Activated CD4-positive, alpha-beta T cell treated with anti-CD3 and anti-CD28 coated beads, Interleukin-2, amount 50 U/mL, for 4 hours (primary cell): ENCODE measurements at places on chromosomes 7 and 10.

DNA sequence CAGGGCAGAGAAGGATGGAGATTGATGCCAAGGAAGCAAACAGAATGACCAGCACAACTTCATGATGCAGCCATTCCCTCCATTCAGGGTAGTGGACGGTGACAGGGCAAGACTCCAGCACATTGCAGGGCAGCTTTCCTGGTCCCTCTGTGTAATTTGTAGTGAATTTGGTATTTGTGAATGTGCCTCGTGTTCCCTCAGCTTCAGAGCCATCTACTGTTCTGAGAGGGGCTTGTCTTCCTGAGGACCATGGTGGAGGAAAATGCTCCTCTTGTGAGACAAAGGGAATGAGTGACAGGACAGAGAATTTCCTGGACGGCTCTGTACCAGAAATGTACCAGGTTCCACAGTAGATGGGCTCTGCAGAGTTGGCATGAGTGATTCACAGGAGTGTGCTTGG lies 132.1 kb downstream of the ADRA2A start:
- DNase-seq = no peak

DNA sequence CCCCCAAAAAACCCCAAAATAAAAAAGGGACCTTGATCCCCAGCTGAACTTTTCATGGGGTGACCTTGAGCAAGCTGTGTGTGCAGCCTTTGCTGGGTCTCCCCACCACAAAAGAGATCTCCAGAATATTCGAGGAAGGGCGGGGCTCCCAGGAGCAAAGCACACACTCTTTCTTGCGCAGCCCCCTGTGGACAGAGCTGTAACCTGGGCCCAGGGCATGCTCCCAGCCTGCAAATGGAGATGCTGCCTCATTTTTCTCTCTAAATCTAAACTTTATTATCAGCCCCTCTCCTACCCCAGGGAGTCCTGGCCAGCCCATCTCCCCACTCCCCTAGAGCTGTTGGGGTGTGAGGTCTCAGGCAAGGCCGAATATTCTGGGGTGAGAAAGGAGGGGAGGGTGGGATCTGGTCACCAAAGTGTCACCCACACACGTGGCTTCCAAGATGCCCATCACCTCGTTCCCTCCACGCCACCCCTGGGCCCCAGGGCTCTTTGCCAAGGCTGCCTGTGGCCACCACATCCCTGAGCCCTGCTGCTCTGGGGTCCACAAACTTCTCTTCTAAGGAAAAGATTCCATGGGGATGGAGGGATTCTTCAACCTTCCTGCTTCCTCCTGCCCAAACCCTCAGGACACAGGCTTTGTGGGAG lies 1.7 kb upstream of the CALML3 start:
- DNase-seq = no peak

GRCh38 chr7:128672927-128673517 lies 930 bp downstream of the GARIN1A start:
- DNase-seq = no peak

DNA sequence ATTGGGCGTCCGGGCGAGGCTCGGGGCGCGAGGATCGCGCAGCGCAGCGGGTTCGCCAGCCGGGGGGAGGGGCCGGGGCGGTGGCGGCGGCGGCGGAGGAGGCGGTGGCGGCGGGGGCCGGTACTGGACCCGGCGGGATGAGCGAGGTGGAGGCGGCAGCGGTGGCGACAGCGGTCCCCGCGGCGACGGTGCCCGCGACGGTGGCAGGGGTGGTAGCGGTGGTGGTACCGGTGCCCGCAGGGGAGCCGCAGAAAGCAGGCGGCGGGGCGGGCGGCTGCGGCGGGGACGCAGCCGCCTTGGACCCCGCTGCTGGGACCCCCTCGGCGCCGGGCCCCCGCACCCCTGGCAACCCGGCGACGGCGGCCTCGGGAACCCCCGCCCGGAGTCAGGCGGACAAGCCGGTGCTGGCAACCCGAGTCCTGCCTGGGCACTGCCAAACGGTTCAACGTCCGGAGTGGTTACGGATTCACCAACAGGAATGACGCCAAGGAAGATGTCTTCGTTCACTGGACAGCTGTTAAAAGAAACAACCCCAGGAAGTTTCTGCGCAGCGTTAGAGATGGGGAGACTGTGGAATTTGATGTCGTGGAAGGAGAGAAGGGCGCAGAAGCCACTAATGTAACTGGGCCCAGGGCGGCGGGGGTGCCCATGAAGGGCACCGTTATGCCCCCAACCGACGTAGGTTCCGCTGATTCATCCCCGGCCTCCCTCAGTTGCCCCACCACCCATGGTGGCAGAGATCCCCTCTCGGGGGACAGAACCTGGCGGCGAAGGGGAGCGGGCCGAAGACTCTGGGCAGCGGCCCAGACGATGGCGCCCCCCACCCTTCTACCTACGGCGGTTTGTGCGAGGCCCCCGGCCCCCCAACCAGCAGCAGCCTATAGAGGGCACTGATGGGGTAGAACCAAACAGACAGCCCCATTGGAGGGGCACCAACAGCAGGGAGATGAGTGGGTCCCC lies 100.3 kb upstream of the CPXM2 start:
- no peak for DNase-seq

GRCh38 chr10:122738031-122738430 lies 38.4 kb upstream of the C10orf120 start:
- DNase-seq = no peak

- no peak for DNase-seq
These were observed 3.8 kb downstream of the CDK6 start for GRCh38 chr7:92832534-92833023.

DNA sequence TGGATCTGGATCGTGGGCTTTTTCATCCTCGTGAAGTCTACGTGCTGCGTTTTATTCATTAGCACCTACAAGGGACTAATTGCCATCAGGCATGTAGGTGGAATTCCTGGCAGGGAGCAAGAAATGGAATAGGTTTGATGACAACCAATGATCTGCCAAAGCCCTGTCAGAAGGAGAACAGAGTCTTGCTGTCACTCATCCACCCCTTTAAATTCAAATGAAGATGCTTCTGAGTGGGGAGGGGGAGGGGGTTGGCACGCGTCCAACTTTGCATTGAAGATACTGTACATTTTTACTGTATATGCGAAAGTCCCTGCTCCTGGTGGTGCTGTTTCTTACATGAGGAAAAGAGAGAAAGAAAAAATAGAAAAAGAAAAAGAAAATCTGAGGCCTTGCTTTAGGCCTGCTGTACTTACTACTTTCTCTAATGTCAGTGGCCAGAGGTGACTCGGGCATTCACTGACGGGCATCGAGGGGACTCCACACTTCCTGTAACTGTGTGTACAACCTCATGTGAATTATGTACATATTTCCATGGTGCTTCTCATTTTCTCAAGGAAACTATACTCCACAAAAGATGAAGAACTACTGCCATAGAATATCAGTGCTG lies 569.1 kb downstream of the INHBA start:
- DNase-seq = no peak

DNA sequence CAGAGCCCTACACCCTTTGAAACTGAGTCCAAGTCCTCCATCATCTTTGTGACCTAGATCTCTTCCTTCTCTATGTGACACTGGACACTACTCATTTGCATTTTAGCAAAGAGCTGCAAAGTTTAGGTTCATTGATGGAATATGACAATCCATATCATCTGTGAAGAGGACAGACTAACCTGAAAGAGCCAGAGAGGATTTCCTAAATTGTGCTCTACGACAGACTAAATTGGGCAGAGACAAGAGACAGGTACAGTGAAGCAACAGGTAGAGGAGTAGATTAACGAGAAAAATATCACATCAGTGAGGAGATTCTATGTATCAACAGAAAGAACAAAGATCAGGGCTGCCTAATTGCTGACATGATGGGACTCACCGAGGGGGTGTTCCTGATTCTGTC lies at the start of gene TAS2R3:
TAS2R3 (plus strand) TSS at position 301 of the 400 bp plus-strand sequence; CDS start at position 363, 62 bp downstream.
- DNase-seq = no peak
